GM20000 (cell line): ENCODE measurements at places on chromosomes 16 and 17.

- DNase-seq, result no peak
These were observed 68.5 kb downstream of the WWP2 start for GRCh38 chr16:69830534-69831211.

GRCh38 chr16:6297666-6298410, 1034.8 kb upstream of the RBFOX1 start:
- no peak for DNase-seq

DNA sequence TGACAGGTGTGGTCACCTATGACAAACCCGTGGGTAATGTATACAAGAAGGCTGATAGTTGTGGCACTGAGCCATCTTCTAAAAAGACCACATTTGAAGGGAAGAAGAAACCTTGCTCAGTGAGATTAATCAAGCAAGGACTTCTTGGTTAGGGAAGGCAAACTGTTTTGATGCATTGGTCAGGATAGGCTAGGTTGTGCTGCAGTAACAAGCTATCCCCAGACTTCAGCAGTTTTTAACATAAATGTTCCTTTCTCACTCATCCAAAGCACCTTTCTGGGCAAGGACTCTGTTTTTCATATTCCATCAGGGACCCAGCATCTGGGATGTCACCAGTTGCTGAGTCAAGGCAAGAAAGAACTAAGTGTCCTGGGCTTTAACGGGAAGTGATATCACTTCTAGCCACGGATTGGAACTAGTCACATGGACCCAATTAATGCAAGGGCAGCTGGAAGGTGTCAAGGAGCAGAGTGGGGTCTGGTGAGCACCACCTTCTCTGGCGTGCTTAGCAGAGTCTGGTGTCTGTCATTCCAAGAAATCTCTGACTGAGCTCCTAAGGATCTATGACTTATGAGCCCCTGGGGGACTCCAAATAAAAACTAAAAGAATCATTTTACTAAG, 52.0 kb upstream of the CCL2 start:
- DNase-seq, result no peak

DNA sequence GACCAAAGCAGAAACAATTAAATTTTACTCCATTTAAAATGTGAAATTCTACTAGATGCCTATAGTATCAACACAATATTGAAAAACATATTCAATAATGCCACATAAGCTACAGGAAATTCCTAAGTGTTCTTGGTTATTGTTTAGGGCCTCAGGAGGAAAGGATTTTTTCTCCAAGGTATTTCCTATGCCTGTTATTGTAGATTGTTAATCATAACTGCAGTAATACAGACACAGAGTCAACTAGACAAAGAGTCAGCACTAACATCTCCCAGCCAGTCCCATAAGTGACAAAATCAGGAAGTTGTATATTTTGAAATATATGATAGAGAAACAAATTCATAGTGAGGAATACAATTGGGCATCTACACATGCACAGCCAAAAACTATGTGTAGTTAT, 782.7 kb upstream of the KIF2B start:
- DNase-seq, result no peak

DNA sequence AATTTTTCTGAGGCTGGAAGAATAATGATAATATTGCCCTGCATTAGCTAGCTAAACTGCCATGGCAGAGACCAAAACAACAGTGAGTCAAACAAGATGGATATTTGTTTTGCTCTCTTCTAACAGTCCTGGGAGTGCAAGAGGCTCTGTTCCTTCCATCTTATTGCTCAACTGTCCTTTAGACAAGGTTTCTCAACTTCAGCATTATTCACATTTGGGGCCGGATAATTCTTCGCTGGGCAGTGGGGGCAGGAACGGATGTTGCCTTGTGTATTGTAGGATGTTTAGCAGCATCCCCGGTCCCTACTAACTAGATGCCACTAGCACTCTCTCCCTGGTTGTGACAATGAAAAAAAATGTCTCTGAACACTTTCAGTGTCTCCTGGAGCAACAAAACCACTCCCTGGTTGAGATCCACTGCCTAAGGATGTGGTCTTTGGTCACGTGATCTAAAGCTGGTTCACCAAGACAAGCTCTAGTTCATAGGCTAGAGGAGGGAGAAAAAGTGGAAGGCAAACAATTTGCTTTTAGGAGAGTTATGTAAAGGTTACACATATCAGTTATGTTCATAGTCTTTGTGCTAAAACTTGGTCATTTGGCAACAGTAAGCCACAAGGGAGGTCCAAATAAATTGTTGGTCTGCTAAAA, 144.4 kb downstream of the PCTP start:
- DNase-seq, result no peak

GRCh38 chr17:65727832-65728231, 166.4 kb upstream of the AXIN2 start:
- no peak for DNase-seq

GRCh38 chr17:66687570-66688284, 147.2 kb upstream of the CACNG5 start:
- DNase-seq, result no peak

DNA sequence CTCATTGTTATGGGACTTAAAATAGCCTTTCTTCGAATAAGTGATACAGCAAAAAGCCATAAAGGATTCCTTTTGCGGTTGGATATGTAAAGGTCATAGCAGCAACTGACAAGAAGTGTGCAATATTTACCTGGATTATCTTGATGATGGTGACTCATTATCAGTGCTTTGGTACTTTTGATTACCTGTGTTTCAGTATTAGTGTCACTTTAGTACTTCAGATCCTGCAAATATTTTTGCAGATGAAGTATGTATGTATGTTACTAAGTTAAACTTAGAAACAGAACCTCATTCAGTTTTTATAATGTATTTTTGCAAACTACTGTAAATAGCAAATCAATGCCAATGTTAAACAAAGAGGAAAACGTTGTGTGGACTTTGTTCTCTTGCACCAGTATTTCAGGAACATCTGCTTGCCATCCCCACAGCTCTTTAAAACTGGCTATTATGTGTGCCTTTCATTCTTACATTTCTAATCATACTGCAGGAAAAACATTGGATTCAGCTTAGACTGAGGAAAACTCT, 10.5 kb downstream of the CNEP1R1 start:
- no peak for DNase-seq

- DNase-seq, result peak; percentile 76
These were observed 4.0 kb upstream of the ABCC3 start for GRCh38 chr17:50630524-50631194.

DNA sequence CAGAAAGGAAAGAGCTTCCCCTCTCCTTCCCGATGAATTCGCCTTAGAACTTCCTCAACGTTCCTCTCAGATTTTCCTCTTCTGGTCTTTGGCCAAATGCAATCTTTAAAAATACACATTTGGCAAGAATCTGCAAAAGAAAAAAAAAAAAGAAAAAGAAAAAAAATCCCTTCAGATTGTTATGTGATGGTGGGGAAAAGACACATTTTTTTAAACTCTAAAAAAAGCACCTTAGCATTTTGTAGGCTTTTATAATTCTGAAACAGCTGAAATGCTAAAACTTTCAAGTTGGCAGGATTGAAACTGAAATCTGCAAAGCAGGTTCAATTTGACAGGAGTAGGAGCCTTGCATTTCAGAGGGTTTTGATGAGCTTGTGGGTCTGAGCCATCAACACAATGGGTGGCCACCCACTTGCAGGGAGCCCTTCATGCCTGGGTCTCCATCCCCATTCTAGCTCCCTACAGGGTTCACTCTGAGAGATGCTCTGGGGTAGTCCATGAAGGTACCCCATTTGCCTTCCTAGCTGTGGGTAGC, 33.1 kb downstream of the CACNG3 start:
- DNase-seq, result no peak

GRCh38 chr16:68297908-68298307, 12.8 kb downstream of the SLC7A6OS start:
- no peak for DNase-seq

DNA sequence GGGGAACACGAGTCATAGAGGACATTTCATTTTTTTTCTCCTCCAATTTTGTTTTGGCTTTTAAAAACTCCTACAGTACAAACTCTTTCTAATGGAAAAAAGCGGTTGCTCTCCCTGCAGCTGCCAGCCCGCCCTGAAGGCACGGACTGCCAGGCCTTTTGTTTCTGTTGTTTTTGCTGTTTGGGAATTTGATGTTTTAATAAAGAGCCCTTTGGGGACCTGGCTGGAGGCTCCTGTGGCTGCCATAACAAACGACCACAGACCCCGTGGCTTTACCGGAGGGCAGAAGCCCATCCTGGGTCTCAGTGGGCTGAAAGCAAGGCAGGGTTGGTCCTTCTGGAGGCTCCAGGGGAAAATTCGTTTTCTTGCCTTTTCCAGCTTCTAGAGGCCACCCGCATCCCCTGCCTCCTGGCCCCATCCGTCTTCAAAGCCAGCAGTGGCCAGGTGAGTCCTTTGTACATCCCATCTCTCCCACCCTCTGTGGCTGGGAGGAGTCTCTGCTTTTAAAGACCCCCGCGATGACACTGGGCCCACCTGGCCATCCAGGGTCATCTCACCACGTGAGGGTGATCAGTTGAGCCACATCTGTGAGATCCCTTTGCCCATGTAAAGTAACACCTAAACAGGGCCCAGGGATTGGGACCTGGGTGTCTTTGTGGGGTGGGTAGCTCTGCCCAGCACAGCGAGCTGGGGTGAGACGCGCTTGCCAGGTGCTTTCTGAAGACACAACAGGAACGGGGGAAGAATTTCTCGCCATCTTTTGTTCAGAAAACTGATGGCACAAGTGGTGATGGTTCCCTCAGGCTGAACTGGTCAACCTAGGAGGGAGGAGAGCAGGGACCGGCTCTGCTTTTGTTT, 113.9 kb downstream of the BANP start:
- no peak for DNase-seq

GRCh38 chr16:81669473-81670350, 109.4 kb upstream of the PLCG2 start:
- DNase-seq, result no peak

GRCh38 chr16:72921106-72921505, 126.8 kb downstream of the ZFHX3 start:
- no peak for DNase-seq

DNA sequence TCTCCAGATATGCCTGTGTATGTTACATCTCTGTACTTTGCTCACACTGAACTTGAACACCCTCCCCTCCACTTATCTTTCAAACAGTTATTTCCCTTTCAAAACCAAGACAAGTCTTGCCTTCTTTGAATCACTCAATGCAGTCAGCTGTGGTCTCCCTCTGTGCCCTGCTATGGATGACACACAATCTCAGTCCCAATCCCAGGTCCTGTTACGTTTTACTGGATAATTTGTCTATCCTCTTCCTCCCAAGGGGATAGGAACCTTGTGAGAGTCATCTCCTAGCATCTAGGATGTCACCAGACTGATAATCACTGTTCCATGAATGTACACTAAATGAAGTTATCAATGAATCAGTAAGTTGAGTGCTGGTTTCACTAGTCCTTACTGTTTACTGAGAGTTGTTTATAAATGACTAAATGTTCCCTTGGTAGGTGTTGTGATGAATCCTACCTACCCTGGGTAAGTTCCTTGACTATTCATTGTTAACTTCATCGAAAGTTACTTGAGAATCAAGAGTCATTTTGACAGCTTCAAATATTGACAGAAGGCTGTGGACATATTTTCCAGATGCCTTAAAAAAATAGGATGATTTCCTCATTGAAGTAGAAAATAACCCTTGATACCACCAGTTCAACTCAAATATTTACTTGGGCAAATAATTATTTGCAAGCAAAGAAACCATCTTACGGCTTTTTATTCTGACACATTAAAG, 244.9 kb downstream of the PRKCA start:
- DNase-seq, result no peak

DNA sequence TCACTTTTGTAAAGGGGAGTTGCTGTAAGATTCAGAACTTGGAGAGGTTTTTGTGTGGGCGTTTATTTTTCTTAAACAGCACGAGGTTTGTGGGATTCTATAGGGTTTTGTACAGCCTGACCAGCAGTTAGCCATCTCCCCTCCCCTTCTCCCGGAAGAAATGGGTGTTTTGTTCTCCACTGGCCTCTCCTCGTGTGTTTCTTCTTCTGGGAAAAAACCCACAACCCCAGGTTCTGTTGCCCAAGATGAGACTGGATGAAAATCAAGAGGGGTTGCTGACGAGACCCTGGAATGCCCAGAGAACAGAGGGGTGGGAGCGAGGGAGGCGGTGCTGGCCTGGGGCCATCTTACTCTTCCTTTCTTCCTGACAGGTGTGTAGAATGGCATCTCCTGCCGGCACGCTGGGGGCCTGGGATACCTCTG, 186.1 kb downstream of the MSI2 start:
- no peak for DNase-seq

GRCh38 chr16:86577314-86577971, 906 bp upstream of the FOXL1 start:
- no peak for DNase-seq

DNA sequence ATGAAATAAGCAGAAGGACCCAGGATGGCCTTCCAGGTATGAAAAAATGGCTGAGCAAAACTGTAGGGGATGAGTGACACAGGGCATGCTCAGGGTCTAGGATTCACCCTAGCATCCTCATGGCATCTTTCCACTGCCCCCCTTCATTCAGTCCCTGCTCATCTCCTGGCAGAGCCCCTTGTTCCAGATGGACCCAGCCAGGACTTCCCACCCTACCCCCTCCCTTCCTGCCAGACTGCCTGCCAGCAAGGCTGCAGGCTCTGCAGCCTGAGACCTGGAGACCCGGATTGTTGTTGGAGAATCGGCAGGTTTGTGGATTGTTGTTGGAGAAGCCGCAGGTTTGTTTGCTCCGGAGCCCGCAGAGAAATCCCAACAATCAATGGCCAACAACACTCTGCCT, 6.6 kb downstream of the SEZ6 start:
- DNase-seq, result no peak

DNA sequence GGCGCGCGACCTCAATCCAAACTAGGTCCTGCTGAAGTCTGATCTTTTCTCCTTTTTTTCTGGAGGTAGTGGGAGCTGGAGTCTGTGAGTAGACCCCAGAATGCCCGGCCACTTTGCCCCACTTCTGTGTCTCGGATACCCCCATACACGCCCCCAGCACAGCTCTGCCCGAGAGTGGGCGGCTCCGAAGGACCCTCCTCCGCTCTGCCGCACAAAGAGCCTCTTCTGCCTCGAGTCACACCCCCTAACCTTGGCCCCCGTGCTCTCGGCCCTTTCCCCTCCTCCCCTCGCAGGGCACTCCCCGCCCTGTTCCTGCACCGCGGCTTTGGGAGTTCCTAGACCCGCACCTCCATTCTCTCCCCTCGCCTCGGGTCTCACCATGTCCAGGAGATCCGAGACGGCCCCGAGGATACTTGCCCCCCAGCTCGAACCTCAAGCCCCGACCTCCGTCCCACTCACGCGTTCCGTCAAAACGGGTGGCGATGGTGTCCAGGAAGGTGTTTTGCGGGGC, 476 bp downstream of the KCNH4 start:
- no peak for DNase-seq

- DNase-seq, result peak; percentile 96
These were observed 7.5 kb downstream of the MNT start for GRCh38 chr17:2393174-2393953.

GRCh38 chr17:70661342-70662222, 492.2 kb downstream of the KCNJ2 start:
- DNase-seq, result no peak

DNA sequence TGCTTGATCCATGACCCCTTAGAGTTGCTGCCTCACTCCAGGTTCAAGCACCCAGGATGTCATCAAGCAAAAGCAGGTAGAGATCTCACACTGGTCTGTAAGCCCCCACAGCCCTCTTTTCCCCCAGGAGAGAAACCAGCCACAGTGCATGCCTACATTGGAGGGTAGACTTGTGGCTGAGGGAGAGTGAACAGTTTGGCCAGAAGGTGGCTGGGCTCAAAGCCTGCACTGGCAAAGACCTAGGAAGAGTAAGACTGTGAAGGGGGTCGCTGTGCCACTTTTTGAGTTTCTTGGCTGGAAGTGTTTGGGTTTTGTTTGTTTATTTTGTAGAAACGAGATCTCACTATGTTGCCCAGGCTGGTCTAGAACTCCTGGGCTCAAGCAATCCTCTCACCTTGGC, 28.5 kb downstream of the HOXB1 start:
- DNase-seq, result no peak

GRCh38 chr17:75074532-75074931, 13.2 kb upstream of the SLC16A5 start:
- DNase-seq, result no peak
